NCI-H2171 (cell line): ENCODE measurements at places on chromosomes 1 and 21.

DNA sequence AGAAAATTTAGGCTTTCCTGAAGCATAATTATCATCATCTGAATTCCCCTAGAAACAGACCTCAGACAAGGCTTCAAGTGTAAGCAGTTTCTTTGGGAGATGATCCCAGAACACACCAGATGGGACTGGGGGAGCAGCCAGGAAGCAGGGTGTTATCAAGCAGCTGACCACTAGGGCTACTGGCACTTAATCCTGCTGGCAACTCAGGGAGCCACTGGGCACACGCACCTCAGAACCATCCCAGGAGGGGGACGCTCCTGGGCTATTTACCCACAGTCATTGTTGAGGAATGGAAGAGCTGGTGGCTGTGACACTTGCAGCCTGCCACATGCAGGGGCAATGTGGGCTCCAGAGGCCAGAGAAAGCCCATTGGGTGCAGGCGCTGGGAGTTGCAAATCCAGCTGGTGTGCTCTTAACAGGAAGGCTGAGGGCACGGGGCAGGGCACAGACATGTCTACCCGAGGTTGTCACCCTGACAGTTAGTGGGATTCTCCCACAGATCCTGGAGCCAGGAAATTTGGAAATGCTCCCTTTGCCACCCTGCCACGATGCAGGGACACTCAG lies 15.1 kb upstream of the IL22RA1 start:
- DNase-seq: no peak

- peak; percentile 34 for DNase-seq
Observed at GRCh38 chr1:46533179-46533864, 18.1 kb downstream of the KNCN start.

DNA sequence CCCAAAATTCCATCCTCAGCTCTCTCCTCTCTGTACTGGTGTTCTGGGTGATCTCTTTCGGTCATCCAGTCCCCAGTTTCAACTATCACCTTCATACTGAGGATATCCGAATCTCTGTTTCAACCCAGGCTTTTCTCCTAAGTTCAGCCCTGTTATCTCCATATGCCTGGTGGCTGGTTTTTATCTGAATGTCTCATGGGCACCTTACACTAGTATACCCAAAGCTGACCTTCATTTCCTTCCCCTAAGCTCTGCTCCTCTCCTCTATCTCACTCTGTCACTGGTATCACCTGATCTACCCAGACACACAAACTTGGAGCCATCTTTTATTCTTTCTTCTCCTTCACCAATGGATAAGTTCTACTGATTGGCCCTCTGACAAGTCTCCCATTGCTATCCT lies 53.0 kb downstream of the LRRC71 start:
- DNase-seq: no peak

GRCh38 chr1:29809446-29810120 lies 573.3 kb downstream of the PTPRU start:
- no peak for DNase-seq

DNA sequence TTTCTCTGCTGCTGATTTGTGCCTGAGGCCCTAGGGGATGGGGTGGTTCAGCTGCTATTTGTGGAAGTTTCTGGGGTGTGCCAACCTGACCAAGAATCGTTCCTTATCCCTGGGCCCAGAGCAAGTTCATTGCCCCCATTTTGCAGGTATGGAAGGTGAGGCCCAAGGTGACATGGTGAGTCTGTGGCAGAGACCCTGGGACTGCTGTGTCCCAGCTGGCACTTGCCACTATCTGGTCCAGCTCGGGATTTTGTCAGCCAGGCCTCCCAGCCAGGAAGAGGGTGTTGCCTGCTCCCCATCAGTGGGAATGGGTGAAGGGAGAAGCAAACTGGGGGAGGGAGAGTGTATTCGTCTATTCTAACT lies 18.9 kb upstream of the LRP8 start:
- no peak for DNase-seq

DNA sequence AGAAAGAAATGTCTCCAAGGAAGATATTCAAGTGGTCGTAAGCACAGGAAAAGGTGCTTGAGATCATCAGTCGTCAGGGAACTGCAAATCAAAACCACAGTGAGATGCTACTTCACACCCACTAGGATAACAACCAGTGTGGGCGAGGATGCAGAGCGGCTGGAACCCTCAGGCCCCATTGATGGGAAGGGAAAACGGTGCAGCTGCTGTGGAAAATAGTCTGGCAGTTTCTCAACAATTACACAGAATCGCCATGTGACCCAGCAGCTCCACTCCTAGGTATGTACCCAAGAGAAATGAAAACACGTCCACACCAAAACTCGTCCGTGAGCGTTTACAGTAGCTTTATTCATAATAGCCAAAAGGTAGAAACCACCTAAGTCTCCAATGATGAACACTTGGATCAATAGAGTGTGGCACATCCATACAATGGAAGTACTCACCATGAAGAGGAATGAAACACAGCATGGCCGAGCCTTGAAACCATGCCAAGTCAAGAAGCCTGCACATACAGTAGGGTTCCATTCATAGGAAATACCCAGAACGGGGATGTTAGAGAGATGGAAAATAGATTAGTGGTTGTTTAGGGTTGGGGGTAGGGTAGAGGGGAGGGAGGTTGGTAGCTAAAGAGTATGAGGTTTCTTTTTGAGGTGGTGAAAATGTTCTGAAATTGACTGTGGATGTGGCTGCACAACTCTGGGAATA lies 6.1 kb downstream of the DFFB start:
- no peak for DNase-seq
